CD4-positive, CD25-positive, alpha-beta regulatory T cell (primary cell): ENCODE measurements at places on chromosomes 7 and 10.

DNA sequence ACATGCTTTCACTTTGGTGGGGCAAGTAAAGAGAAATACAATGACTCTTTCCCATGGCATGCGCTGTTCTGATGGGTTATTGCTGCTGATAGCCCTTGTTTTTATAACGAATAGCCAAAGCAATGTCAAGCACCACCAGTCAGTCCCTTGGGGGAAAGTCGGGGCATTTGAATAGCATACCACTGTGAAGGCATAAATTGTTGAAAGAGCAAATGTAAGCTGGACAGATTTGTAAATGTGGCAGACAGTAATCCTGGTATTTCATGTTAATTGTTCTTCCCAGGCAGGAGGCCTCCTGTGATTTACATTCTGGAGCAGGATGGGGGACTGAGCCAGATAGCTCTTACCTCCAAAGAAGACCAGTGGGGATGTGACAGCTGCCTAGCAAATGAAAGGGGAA lies 293.3 kb downstream of the ADRA2A start:
- no peak for DNase-seq

- no peak for DNase-seq
Observed at GRCh38 chr7:70154521-70155180, 556.4 kb downstream of the AUTS2 start.

- DNase-seq: no peak
Observed at GRCh38 chr10:52542906-52543305, 228.8 kb downstream of the DKK1 start.

DNA sequence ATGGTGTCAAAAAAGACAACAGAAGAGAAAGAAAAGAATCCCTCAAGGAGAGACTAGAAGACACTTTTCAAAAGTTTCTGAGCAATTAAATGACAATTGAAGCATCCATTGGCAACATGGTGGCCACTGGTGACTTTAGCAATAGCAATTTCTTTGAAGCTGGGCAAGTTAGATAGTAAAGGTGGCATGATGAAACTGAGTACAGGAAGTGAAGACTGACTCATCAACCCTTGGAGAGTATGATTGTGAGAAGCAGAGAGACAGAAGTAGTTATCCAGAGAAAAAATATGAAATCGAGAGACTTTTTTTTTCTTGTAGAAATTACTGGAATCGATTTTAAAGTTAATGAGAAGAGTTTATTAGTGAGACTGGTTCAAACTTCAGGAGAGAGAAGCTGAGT lies 52.5 kb downstream of the DGKB start:
- no peak for DNase-seq

GRCh38 chr7:3157566-3158287 lies 114.1 kb upstream of the CARD11 start:
- DNase-seq: no peak

GRCh38 chr10:74753442-74754211 lies 72.8 kb upstream of the KAT6B start:
- DNase-seq: no peak

DNA sequence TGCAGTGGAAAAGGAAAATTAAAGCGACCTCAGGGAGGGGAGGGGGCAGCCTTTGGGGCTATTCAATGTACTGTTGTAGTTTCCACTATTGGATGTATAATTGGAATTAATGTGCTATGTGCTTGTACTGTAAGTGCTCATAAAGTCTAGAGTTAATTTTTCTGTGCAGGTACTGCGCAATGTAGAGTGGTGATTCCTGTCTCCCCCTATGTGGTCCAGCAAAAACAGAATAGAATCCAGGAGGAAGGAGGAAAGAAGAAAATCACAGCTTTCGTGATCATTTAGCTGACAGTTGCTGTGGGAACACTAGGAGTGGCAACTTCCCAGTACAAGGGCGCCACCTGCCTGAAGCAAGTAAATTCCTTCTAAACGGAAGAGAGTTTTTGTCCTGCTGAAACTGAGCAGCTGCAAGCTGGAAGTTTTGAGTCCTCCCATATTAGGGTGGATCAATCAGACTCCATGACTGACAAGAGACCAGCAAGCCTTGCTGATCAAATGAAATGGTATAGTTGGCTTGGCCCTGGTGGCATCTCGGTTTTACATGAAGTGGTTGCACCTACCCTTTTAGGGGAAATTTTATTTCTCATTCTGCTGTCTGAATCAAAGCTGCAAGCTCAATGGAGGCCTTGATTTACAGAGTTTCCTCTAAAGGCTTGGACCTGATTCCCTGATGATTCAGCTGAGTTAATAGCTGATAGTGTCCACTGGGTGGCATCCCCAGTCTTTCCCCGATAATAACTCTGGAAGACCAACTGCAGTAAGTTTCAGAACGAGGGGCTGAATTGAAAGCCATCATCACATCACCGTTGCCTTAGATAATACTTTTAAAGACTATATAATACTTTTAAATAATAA lies 299.8 kb downstream of the HGF start:
- no peak for DNase-seq

- DNase-seq: no peak
Observed at GRCh38 chr7:23685731-23686130, 5.7 kb downstream of the FAM221A start.

GRCh38 chr10:124305131-124305530 lies 113.6 kb downstream of the OAT start:
- no peak for DNase-seq

GRCh38 chr10:85927952-85928665 lies 438.5 kb downstream of the GRID1 start:
- no peak for DNase-seq

DNA sequence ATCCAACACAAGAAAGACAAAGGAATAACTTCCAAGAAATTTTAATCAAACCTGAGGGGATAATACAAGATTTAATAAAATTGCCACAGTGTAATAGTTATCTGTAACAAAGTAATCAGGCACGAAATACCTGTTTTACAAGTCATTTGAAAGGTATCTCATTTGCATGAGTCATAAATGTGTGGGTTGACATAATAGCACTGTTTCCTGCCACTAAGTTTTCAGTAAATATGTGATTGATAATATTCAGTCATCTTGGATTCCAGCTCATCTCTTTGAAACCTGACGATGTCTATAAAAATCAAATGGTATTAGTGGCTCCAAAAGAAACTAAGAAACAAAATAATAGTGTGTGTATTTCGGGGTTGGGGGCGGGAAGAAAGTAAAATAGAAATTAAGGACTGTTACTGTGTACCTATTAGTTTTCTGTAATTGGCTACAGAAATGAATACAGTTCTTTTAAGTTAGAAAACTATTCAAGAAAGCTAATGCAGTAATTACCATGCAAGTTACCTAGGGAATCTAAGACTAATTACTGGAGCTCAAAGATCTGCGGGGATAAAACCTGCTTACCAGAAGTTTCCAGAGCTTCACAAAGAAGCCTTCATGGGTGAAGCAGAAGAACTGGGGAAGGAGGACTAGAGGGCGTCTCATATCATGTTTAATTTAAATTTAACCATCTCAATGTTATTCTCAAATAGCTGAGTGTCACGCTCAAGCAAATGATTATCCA lies 100.7 kb downstream of the ST8SIA6 start:
- no peak for DNase-seq
